Natural killer cell (primary cell): ENCODE measurements at places on chromosomes 2 and 18. TPM values are rescaled to one million over a fixed set of nuclear protein-coding genes. Genes with fewer than 3 reads are reported as not detected.
A peak's percentile ranks its signal among the peaks of the same experiment; 100 is the strongest.

The MCEE gene
- 8.4 TPM for total RNA-seq

GRCh38 chr2:46796843-46797625, 118.6 kb downstream of the MCFD2 start:
- no peak for DNase-seq

The ANKRD30B gene
- total RNA-seq: not detected

- DNase-seq: peak; percentile 82
Measured at GRCh38 chr2:85853499-85854165, 35.2 kb downstream of the ST3GAL5 start.

- DNase-seq: no peak
Measured at GRCh38 chr2:13638181-13638580, 921.4 kb downstream of the TRIB2 start.

GRCh38 chr2:74702001-74702715, 48.1 kb downstream of the SEMA4F start:
- DNase-seq: no peak

GRCh38 chr2:56376699-56377665, 193.2 kb downstream of the CCDC85A start:
- no peak for DNase-seq

GRCh38 chr2:19916385-19916950, 14.7 kb upstream of the TTC32 start:
- DNase-seq: no peak

The RAD51AP2 gene
- total RNA-seq: not detected

DNA sequence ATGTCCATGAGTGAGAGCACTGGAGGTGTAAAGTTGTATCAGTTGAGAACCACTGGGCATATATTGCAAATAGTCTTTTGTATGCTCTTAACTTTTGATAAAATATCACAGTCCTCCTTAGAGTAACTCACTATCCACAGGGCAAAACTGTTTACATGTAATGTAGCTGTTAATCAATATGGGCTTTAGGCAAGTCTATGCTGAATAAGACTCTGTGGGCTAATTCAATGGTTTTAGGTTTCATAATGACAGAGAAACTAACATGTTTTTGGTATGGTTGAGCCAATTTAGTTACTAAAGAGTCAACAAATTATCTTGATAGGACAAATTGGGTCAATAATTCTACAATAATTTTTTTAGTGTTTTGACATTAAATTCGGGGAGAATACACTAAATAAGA, 1134.9 kb upstream of the FAM98A start:
- no peak for DNase-seq

The MROH2A gene
- total RNA-seq: not detected

DNA sequence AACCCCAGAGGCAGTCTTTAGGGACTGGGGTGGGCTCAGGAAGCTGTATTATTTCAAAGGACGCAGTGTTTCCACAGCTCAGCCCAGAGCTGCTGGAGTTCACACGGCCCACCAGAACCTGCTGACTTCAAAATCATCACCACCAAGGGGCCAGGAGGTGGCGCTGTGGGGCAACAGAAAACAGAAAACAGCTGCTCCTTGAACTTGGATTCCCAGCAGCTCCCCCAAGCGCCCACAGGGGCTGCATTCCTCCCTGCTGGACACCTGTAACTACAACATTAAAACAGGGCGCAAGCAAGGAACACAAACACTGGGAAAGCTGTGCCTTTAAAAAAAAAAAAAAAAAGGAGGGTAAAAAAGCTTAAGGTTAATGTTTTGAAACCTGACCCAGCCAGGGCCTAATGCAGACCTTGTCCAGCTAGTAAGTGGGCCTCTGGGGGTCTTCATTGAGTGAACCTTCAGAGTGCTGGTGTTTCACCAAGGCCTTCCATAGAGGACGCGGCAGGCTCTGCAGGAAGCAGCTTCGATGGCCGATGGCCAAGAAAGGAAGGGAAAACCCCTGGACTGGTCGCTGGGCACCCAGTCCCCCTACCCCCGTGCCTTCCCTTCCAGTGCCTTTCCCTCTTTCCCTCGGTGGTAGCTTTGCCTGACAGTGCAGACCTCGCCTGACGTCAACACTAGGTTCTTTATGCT, 25.9 kb downstream of the MLPH start:
- DNase-seq: peak; percentile 88

The SLC9A4 gene
- 0.19 TPM for total RNA-seq

- no peak for DNase-seq
Measured at GRCh38 chr2:215565897-215566296, 130.0 kb upstream of the FN1 start.

The AOX1 gene
- total RNA-seq: not detected

DNA sequence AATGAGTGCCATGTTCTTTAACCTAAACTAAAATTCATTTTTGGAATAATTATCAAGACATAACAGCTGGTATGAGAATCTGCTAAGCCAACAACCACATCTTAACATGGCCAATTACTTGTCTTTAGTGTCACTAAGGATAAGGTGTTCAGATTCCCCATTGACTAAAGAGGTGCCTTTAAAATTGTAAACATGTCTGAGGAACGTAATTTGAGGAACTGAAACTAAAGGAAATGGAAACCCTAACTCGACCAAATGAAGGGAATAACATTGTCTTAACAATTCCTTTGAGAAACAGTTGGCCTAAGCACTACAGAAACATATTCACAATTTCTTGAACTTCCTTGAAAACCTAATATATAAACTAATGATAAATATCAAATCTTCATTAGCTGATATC, 355.4 kb upstream of the GULP1 start:
- no peak for DNase-seq

GRCh38 chr18:58813561-58814225, 51.0 kb upstream of the ZNF532 start:
- no peak for DNase-seq

DNA sequence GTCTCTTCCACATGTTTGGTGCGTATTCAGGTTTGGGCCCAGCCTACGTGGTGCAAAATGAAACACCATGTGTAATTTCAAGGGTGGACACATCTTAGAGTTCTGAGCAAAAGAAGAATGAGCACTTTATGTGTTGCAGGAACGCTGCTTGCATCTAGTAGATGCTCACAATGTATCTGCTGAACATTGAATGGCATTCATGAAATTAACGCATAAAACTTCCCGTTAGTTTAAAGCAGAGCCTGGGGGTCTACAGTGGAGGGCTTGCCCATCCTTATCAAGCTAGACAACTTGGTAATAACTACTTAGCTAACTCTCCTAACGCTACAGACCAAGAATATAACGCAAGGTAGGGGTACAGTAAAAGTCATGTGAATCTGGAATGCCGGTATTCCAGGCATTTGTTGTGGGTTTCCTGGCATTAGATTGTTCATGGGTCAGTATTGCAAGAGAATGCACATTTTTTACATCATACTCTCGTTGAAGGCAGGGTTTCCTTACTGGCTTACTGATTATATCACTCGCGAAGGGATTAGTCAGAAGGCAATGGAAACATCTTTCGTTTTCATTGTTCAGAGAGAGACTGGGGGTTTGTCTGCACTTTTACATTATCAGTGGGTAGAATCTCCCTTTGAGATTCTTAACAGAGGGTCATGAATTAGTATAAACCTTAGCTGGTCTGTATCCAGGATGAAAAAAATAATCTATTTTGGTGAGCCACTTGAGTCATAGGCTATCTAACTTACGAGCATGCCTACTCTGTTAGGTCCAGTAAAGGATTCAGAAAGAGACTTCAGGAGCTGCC, 229.5 kb upstream of the EPAS1 start:
- DNase-seq: no peak

DNA sequence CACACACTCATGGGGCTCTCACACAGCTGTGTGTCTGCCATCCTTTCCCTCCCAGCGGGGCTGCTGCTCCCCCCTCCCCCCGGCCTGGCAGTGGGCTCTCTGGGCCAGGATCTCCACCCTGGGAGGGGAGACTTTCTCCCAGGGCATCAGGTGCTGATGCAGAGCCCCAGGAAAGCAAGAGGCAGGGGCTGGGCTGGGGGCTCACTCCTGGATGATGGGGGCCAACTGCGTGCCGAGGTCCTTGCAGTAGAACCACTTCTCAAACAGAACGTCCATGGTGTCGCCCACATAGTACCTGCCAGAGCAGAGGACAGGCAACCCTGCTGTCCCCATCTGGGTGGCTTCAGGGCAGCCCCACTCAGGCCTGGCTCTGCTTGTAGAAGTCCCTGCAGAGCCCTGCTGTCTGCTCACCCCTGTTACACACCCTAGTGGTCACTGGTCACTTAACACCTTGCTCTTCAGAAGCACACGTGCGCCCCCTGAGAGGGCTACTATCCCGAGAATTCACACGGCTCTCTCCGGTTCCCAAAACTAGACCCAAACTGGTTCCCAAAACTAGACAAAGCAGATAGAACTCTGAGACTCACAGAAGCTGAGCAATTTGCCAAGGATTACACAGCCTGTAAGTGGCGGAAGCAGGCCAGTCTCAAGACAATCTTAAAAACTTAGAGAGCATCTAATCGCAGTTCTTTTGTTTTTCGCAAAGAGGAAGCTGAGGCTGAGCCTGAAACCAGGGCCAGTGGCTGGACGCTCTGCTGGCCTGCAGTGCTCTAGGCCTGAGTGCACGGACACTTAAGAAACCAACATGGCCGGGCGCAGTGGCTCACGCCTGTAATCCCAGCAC, 6.6 kb upstream of the OXER1 start:
- DNase-seq: no peak
